SK-MEL-5 (cell line): ENCODE measurements at places on chromosomes 1 and 21. TPM values are rescaled to one million over a fixed set of nuclear protein-coding genes. Genes with fewer than 3 reads are reported as not detected.
A peak's percentile ranks its signal among the peaks of the same experiment; 100 is the strongest.

GRCh38 chr1:3012456-3013291 is 8.6 kb upstream of the ACTRT2 start:
- DNase-seq, result peak; percentile 25

Gene CLEC20A
- not detected in 2 replicates for total RNA-seq

Gene COL9A2
- total RNA-seq, result 0.53 and 0.63 TPM in 2 replicates

Gene C1orf94
- not detected in 2 replicates for total RNA-seq

- no peak for DNase-seq
Observed at GRCh38 chr1:225815526-225816178, 5.7 kb downstream of the EPHX1 start.

DNA sequence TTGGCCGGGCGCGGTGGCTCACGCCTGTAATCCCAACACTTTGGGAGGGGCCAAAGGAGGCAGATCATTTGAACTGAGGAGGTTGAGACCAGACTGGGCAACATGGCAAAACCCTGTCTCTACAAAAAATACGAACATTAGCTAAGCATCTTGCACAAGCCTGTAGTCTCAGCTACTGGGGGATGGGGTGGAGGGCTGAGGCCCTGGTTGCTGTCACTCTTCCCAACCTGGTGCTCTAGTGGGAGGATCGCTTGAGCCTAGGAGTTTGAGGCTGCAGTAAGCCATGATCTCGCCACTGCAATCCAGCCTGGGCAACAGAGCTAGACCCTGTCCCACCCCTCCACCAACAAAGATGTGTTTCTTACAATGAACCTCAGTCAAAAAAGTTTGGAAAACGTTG is 2.8 kb downstream of the PHGDH start:
- no peak for DNase-seq

DNA sequence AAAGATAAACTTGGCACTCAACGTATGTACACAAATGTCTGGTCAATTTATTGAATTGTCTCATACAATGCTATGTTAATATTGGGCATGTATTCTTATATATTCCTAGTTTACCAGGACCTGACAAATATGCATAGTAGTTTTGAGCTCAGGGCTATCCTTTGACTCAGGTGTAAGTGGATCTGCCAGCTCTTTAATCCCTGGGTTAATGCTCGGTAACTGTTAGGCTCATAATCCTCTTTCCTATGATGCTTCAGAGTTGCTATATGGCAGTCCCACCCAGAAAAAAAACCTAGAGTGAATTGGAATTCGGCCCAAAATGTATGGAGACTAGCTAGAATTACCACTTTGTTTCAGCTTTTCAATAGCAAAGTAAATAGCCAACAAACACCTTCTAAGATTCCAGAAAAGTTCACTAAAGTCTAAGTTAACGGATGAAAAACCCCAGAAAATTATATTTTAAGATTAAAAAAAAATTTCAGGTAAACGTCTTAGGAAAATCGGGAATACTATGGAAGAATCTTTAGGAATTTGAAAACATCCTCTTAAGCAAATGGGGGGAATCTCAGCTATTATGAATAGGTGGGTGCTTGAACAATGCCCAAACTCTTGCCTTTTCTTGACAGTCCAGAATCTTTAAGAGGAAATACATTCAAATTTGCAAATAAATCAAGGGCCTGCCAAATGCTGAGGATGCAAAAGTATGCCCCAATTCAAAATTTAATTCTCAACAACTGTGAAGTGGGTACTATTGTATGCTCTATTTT is 10.9 kb downstream of the H3-3A start:
- DNase-seq, result no peak

- no peak for DNase-seq
Observed at GRCh38 chr1:14851760-14852159, 253.3 kb downstream of the KAZN start.

GRCh38 chr1:194959795-194960194 is 1648.4 kb downstream of the KCNT2 start:
- DNase-seq, result no peak

Gene ITGB2
- 0.05 TPM in 1 of 2 replicates, not detected in the other for total RNA-seq

DNA sequence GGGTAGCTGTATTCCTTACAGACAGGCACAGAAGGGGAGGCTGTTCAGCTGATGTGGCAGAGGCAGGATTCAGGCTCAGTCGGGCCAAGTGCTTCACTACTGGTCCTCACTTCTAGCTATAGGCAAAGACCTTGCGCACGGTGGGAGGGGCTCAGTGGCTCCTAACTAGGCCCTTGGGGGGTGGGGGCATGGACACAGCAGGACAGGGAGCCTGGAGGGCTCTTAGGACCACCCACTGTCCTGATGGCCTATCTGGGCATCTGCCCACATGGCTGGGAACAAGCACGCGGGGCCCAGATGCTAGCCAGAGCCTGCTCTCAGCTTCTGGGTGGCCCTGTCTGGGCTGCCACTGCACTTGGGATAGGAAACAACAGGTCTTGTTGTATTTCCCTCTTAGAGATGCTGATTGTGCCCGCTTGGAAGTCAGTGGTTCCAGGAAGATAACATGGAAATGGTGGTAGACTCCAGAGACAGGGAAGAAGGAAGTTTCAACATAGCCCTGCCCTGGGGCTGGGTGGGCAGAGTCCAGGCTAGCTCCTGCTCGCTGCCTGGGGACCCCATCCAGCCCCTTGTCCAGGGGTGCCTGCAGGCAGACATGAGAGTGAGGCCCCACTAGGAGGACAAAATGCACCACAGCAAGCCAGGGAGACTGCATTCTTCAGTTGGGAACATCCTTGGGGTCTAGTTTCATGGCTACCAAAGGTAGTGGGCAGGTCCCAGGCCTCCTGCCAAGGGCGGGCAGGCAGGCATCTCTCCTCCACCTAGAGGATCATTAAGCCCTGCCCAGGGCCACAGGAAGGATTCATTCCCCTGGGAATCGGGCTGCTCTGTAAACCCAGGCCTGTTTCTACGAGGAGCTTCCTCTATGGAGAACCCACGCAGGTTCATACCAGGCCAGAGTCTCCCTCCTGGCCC is 102.5 kb downstream of the BCAR3 start:
- peak; percentile 34 for DNase-seq

DNA sequence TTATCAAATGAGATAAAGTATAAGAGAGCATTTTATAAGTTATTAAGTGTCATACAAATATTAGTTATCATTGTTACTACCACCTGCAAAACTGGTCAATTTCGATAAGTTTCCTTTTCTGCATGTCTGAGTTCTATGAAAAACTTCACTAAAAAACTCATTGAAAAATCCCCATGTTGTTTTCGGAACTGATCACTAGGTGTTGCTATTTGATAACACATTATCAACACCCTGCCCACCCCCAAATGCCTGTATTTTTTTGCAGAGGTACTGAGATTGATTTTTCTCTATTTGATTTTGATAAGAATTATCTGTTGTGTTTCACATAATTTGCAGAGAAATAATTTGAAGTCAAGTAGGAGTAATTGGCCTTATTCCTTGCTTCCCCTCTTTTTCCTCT is 22.1 kb upstream of the DISP1 start:
- DNase-seq, result peak; percentile 49

DNA sequence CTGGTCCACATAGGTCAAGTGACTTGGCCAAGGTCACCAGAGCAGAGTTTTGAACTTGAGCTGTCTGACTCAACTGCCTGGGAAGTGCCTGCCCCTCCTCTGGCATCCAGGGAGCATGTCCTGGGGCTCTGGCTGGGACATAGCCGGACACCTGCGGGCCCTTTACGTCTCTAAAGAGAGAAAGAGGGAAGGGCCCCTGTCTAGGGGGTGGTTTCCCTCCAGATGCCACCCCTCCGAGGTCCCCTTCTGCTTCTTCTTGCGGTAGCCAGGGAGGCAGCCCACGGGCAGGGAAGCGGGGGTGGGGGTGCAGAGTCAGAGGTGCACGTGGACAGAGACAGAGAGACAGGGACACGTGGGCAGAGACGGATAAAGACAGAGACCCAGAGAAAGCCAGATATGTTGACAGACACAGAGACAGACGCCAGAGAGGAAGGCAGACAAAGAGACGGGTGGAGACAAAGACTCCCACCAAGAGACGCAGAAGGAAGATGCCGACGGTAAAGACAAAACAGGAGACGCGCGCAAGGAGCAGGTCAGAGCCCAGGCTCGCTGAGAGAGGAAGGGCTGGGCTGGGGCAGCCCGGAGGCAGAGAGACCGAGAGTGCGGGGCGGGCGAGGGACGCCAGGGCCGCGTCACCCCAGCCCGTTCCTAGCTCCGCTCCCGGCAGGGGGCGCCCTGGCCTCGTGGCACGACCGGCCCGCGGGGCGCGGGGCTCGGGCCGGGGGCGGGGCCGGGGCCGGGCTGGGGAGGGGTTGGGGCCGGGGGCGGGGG is 458 bp upstream of the ALPL start:
- peak; percentile 47 for DNase-seq

Gene CRP
- total RNA-seq, result not detected in 2 replicates

DNA sequence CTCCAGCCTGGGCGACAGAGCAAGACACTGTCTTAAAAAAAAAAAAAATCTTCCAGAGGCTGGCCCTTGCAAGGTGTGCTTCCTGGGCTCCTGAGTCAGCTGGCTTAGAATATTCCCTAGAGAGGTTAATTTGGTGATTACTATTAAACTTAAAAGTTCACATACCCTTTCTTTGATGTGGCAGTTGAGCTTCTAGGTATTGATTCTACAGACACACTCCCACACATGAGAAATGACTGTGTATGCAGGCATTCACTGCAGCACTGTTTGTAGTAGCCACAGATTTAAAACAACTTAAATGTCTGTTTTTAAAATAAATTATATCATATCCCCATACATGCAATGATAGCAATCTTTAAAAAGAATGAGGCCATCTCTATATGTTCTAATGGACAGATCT is 93.4 kb downstream of the GDAP2 start:
- DNase-seq, result no peak

Gene NKAIN1
- total RNA-seq, result 2.9 and 5.1 TPM in 2 replicates
